Left ventricle myocardium superior (tissue), 1 donor: ENCODE measurements at places on chromosomes 2 and 18. TPM values are rescaled to one million over a fixed set of nuclear protein-coding genes. Genes with fewer than 3 reads are reported as not detected.

Gene PPM1G
- total RNA-seq, result 38.8 TPM

Gene CACNB4
- total RNA-seq, result 0.32 TPM

Gene STARD6
- not detected for total RNA-seq

Gene GLI2
- 2.1 TPM for total RNA-seq

Gene ZC3H6
- total RNA-seq, result 21.8 TPM

Gene PIEZO2
- 1.1 TPM for total RNA-seq

Gene ILKAP
- total RNA-seq, result 26.7 TPM

Gene ACOXL
- total RNA-seq, result 0.10 TPM

Gene RAX
- not detected for total RNA-seq

Gene SULT1C2
- 0.55 TPM for total RNA-seq

Gene SF3B1
- 132 TPM for total RNA-seq

Gene STEAP3
- 11.8 TPM for total RNA-seq

Gene APCDD1
- 24.9 TPM for total RNA-seq

Gene NEU2
- not detected for total RNA-seq

Gene CASP10
- total RNA-seq, result 6.4 TPM

Gene UGT1A8
- total RNA-seq, result not detected

Gene KCNF1
- 0.17 TPM for total RNA-seq

Gene CPS1
- total RNA-seq, result 3.1 TPM

DNA sequence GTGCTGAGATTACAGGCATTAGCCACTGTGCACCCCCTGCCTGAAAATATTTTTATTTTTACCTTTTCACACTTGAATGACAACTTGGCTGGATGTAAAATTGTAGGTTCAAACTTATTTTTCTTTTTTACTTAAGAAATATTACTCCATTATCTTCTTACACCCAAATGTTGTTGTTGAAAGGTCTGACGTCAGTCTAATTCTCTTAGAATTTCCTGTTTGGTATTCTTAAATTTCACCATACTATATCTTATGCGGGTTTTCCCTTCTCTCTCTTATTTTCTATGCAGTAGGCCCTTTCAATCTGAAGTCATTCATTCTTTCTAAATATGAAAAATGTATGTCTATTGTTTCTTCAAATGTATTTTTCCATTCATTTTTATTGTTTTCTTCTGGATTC is 29.1 kb upstream of the RAB11FIP5 start:
- no peak for DNase-seq

DNA sequence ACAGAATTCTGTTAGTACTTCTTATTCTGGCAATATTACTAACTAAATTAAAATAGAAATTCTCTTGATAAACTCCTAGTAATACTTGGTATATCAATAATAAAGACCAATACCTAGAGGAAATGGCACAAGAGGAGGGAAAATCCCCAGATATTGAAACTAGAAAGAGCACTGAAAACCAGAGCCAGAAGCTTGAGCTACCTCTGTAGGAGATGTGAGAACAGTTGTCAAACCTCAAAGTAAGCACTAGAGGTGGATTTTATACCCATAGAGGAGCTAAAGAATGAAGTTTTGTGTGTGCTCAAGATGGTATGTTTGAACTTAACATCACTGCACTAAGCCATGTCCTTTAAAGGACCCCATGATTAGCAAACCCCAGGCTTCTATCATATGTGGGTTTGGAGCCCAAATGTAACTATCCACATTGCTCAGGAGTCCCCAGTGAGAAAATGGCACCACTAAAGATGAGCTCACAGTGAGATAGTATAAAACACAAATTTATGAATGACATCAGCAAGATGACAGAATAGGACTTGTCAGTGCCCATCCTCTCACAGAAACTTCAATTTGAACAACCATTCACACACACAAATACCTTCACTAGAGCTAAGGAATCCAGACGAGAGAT is 122.1 kb downstream of the PKP4 start:
- no peak for DNase-seq

GRCh38 chr2:198337368-198337767 is 533.0 kb downstream of the PLCL1 start:
- no peak for DNase-seq

DNA sequence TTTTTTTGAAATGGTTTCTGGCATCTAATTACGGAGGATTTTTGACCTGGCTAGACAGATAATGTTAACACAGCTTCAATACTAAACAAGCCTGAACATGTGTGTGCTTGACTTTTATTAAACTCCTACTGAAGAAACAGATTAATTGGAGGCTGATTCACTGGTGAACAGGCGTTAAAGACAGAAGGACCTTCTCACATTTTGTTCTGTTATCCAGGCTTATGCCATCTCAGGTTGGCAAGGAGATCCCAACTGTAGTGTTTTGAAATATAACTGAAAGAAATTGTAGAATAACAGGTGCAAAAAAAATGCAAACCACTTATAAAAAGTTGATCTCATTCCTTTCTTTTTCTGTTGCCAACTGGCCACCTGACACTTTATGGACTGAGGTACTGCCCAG is 269.6 kb downstream of the ARHGAP15 start:
- DNase-seq, result no peak

GRCh38 chr2:239193401-239193811 is 207.4 kb downstream of the HDAC4 start:
- DNase-seq, result peak; percentile 24

- DNase-seq, result no peak
These were observed 724.7 kb downstream of the GALR1 start for GRCh38 chr18:77974329-77974728.

DNA sequence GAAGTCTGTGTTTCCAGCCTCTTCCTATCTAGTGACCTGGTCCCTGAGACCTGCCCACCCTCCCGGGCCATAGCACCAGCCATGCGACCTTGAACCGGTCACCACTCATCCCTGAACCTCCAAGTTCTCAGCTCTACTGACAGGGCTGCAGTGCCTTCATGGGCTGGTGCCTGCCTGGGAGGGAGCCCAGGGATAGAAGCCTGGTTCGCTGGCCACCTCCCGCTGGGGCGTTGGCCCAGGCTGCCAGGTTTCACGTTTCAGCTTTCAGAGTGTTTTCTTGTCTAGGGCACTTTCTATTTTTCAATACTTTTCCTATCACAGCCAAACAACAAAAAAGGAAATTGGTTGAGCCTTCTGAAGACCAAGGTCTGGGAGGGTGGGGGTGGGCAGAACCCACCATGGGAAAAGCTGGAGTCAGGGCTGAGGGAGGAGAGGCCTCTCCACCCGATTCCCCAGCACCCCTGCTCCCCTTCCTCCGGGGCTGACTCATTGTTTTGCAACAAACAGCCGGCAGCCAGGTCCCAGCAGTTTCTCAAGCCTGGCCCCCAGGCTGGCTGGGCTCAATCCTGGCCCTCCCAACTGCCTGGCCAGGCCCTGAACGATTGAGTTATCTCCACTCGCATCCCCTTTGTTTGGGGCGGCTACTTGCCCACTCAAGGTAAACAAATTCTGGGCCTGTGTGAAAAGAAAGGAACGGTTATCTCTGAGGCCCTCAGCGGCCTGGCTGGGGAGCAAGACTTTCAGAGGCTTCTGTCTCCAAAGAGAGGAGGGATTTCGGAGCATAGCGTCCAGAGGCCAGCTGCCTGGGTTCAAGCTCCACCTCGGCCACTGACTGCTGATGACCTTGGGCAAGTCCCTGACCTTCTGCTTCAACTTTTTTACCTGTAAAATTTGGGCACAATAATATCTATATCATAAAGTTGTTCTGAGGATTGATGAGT is 47.5 kb downstream of the ZFP36L2 start:
- DNase-seq, result peak; percentile 81

GRCh38 chr2:33365264-33365970 is 111.0 kb upstream of the RASGRP3 start:
- DNase-seq, result no peak

DNA sequence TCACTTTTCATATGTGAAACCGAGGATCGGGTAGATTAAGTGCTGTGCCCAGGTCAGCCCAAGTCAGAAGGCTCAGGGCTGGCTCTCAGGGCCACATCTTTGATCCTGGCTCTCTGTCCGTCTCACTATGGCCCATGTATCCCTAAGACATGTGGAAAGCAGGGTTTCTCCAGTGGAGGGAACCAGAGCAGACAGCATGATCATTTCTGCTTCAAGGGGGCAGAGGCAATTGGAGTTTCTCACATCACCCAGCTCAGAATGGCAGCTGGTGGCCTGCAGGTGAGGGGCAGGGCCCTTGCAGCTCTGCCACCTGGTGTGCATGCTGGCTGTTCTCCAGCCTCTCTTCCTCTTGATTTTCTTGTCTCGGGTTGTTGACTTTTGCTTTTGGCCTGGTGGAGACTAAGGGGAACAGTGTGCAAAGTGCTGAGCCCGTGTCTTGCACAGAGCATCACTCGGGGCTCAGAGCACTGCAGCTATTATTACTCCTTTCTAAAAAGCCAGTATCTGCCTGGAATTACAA is 27.0 kb downstream of the LDLRAD4 start:
- DNase-seq, result no peak

GRCh38 chr2:150909613-150910012 is 352.1 kb downstream of the RBM43 start:
- no peak for DNase-seq

- DNase-seq, result no peak
These were observed 6.1 kb downstream of the ARPC2 start for GRCh38 chr2:218223046-218223445.

GRCh38 chr2:120863146-120863545 is 127.5 kb downstream of the GLI2 start:
- peak; percentile 31 for DNase-seq

DNA sequence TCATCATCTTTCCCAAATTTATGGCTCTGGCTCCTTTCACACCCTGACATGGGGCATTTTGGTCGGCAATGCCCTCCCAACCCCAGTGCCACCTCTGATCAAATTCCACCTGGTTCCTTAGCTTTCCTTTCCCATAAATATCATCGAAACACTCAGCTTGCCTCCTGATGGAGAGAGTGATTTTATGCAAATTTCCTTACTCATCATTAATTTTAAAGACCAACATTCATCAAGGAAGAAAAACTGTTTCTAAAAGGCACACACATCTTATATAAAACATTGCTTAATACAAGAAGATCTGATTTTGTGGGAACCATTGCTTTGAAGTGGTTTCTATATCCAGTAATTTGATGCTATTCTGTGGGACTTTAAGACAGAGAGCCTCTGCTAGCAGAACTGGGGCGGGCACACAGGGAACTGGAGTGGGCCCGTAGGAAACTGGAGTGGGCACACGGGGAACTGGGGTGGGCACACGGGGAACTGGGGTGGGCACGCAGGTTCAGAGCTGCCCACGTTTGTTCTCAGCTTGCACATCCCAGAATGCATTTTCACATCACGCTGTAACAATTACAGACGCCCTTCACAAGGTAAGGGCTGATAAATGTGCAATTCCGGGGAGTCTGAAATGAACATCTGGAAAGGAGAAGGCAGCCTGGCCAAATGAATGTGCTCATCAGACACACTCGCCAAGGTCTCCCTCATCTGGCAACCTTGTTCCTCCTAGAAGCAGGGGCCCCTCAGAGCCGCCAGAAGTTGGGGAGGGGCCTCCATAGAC is 174.2 kb downstream of the RTP5 start:
- no peak for DNase-seq

DNA sequence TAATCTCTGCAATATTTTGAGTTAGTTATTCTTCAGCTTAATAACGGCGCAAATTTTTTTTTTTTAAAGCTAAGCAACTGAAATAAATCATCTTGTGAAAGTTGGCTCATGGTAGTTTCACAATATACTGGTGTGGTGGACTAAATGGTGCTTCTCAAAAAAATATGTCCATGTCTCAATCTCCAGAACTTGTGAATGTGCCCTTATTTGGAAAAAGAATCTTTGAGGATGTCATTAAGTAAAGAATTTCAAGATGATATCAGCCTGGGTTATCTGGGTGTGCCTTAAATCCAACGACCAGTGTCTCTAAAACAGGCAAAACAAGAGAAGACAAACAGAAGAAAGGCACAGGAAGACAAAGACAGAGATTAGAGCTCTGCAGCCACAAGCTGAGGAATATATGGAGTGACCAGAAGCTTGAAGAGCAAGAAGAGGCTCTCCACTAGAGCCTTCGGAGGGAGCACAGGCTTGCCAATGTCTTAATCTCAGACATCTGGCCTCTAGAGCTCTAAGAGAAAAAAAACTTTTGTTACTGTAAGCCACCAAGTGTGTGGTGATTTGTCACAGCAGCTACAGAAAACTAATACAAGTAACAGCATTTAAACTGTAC is 71.4 kb downstream of the HNMT start:
- no peak for DNase-seq

DNA sequence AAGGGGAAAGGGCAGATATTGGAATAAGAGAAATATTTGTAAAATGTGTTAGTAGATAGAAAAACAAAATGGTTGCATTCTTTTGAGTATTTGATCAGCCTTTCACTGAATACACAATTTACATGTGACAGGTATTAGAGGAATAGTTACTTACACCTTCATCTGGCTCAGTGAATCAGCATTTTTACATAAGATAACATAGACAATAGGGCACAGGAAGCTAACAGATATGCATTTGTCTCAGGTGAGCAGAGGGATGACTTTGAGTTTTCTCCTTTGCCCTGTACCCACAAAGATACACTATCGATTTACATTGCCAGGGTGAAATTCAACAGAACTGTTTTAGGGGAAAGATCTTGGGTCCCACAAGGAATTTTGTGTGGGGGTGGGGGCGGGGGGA is 373.1 kb upstream of the NETO1 start:
- DNase-seq, result no peak

- DNase-seq, result no peak
These were observed 9.6 kb downstream of the PPP1R1C start for GRCh38 chr2:181995289-181995688.

DNA sequence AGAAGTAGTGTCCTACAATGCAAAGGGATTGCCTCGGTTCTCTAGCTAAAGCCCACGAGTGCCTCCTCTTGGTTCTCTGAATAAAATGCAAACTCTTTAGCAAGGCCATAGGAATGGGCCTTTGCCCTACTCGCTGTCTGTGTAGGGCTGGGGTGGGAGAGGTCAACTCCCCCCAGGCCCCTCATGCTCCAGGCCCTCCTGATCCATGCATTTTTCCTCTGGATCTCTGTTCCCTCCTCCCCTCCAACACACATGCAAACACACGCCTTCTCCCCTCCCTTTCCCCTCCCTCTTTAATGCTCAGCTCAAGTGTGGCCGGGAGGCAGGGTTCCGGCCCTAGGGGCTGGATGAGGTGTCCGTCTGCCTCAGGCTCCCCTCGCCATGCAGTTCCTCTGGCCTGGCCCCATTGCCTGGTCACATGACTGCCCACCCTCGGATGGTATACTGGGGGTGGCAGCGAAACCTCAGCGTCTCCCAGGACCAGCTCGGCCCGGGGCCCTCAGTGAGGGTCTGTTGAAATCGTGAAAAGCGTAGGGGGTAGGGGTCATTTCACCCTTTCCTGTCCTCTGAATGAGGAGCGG is 14.9 kb upstream of the KLF11 start:
- DNase-seq, result no peak

- no peak for DNase-seq
These were observed 288.7 kb downstream of the LPIN1 start for GRCh38 chr2:12035029-12035720.

GRCh38 chr2:55843096-55843993 is 80.2 kb downstream of the EFEMP1 start:
- no peak for DNase-seq

DNA sequence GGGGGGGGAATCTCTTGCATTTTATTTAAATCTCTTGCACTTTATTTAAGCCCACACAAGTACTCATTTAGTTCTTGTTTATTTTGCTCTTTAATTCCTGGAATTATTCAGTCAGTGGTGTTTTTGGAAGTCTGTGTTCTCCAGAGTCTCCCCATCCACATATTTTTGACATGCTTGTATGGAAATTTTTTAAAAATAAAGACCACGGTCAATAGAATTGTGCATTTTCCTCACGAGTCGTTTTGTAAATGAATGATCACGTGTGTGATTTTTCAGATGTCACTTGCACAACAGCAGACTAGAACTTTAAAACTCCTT is 824 bp downstream of the CD302 start:
- DNase-seq, result no peak
